ENCODE measurements at places on chromosomes 2 and 18. TPM values are rescaled to one million over a fixed set of nuclear protein-coding genes. Genes with fewer than 3 reads are reported as not detected.

GRCh38 chr2:29583548-29584156 is 337.7 kb downstream of the ALK start:
- H3K4me1 ChIP-seq: no peaks in the 10 kb centered on the region
- H3K27ac ChIP-seq: no peak overlapping the region
- DNase-seq: no peak
- H3K4me3 ChIP-seq: no peak overlapping the region
- H3K36me3 ChIP-seq: no peaks in the 10 kb centered on the region

GRCh38 chr2:48092846-48093803 is 186.8 kb upstream of the FBXO11 start:
- no peaks in the 10 kb centered on the region for H3K27me3 ChIP-seq
- no peak overlapping the region for H3K4me3 ChIP-seq
- no peak overlapping the region for H3K27ac ChIP-seq
- no peak for DNase-seq
- no peaks in the 10 kb centered on the region for H3K36me3 ChIP-seq

- H3K4me3 ChIP-seq: peak overlapping the region; percentile 17
- no peaks in the 10 kb centered on the region for H3K27me3 ChIP-seq
- H3K36me3 ChIP-seq: no peaks in the 10 kb centered on the region
Observed at GRCh38 chr2:168912901-168913369, 11.8 kb downstream of the G6PC2 start.

- H3K27me3 ChIP-seq: no peaks in the 10 kb centered on the region
- H3K36me3 ChIP-seq: peaks cover 39% of the 10 kb centered on the region
- H3K4me1 ChIP-seq: no peaks in the 10 kb centered on the region
- H3K27ac ChIP-seq: no peak overlapping the region
- H3K4me3 ChIP-seq: no peak overlapping the region
Observed at GRCh38 chr2:175955136-175955535, 46.9 kb downstream of the LNPK start.

DNA sequence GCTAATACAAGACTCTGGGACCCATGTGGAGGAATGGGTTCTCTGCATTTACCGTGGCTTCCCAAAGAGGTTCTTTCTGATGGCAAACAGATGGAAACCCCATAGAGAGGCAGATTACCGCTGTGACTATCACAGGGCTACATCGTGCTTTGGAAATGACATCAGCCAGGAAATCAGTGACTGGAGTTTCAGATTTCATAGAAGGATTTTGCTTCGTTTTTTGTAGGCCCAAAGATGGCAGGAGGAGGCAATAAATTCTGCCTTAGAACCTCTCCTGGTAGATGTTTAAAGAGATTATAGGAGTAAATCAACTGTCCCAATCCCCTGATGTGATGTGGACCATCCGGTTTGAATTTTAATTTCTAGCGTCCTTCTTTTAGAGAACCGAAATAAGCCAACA is 214.1 kb downstream of the AGPS start:
- H3K36me3 ChIP-seq: no peaks in the 10 kb centered on the region
- no peak overlapping the region for H3K27ac ChIP-seq
- no peaks in the 10 kb centered on the region for H3K27me3 ChIP-seq
- no peak overlapping the region for H3K4me3 ChIP-seq

DNA sequence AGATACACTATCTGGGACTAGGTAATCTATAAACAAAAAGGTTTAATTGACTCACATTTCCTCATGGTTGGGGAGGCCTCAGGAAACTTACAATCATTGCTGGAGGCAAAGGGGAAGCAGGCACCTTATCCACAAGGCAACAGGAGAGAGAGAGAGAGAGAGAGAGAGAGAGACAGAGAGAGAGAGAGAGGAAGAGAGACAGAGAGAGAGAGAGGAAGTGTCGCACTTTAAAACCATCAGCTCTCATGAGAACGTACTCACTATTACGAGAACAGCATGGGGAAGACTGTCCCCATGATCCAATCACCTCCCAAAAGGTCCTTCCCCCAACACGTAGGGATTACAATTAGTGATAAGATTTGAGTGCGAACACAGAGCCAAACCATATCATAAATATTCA is 253.5 kb upstream of the TRIB2 start:
- H3K36me3 ChIP-seq: no peaks in the 10 kb centered on the region
- DNase-seq: no peak
- H3K4me3 ChIP-seq: no peak overlapping the region
- no peaks in the 10 kb centered on the region for H3K4me1 ChIP-seq
- H3K27ac ChIP-seq: no peak overlapping the region

- no peak overlapping the region for H3K27ac ChIP-seq
- no peaks in the 10 kb centered on the region for H3K27me3 ChIP-seq
- DNase-seq: no peak
- H3K4me3 ChIP-seq: no peak overlapping the region
Observed at GRCh38 chr2:135745545-135745944, 3.9 kb downstream of the UBXN4 start.

- no peak for DNase-seq
- no peak overlapping the region for H3K4me3 ChIP-seq
- no peaks in the 10 kb centered on the region for H3K27me3 ChIP-seq
- no peaks in the 10 kb centered on the region for H3K36me3 ChIP-seq
- no peaks in the 10 kb centered on the region for H3K4me1 ChIP-seq
Observed at GRCh38 chr2:132400169-132400900, 16.3 kb upstream of the GPR39 start.

- no peaks in the 10 kb centered on the region for H3K36me3 ChIP-seq
- no peak for DNase-seq
- peak overlapping the region; percentile 18 for H3K27ac ChIP-seq
- no peaks in the 10 kb centered on the region for H3K27me3 ChIP-seq
- peaks cover 75% of the 10 kb centered on the region for H3K4me1 ChIP-seq
Observed at GRCh38 chr2:46985512-46985911, 69.9 kb upstream of the MCFD2 start.

GRCh38 chr2:231184319-231184718 is 14.1 kb upstream of the ARMC9 start:
- H3K4me1 ChIP-seq: no peaks in the 10 kb centered on the region
- H3K27me3 ChIP-seq: no peaks in the 10 kb centered on the region
- no peak overlapping the region for H3K27ac ChIP-seq
- no peak for DNase-seq

- H3K36me3 ChIP-seq: no peaks in the 10 kb centered on the region
- no peaks in the 10 kb centered on the region for H3K4me1 ChIP-seq
- no peak overlapping the region for H3K27ac ChIP-seq
- no peaks in the 10 kb centered on the region for H3K27me3 ChIP-seq
- no peak for DNase-seq
Observed at GRCh38 chr2:133812826-133813617, 244.8 kb upstream of the NCKAP5 start.

GRCh38 chr2:15570104-15570503 is 9.0 kb upstream of the NBAS start:
- no peaks in the 10 kb centered on the region for H3K36me3 ChIP-seq
- no peak overlapping the region for H3K4me3 ChIP-seq
- no peaks in the 10 kb centered on the region for H3K4me1 ChIP-seq
- no peaks in the 10 kb centered on the region for H3K27me3 ChIP-seq
- no peak for DNase-seq

GRCh38 chr2:218982586-218983262 is 2.3 kb downstream of the FEV start:
- H3K27ac ChIP-seq: no peak overlapping the region
- no peak overlapping the region for H3K4me3 ChIP-seq
- DNase-seq: no peak
- H3K27me3 ChIP-seq: peaks cover 97% of the 10 kb centered on the region
- H3K36me3 ChIP-seq: no peaks in the 10 kb centered on the region
- H3K4me1 ChIP-seq: no peaks in the 10 kb centered on the region

DNA sequence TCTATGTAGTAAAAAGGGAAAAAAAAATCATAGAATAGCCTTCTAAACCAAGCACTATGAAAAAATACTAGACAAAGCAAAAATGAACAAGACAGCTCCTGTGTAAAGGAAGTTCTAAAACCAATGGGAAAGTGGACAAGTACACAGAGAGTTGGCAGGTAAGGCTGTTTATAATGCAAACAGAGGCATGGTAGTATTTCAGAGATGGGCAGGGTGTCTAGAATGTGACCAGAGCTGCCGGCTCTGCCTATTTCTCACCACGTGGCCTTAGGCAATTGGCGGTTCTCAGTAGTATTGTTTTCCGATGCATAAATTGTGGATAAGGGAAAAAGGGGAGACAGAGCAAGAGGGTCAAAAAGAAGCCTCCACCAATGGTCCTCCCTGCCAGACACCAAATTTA is 173.6 kb downstream of the ANKRD30B start:
- H3K4me1 ChIP-seq: peaks cover 9% of the 10 kb centered on the region
- no peaks in the 10 kb centered on the region for H3K27me3 ChIP-seq
- DNase-seq: no peak
- no peak overlapping the region for H3K27ac ChIP-seq
- no peak overlapping the region for H3K4me3 ChIP-seq

GRCh38 chr18:79068341-79068936 is 755 bp upstream of the ATP9B start:
- peaks cover 6% of the 10 kb centered on the region for H3K4me1 ChIP-seq
- H3K36me3 ChIP-seq: peaks cover 10% of the 10 kb centered on the region
- no peaks in the 10 kb centered on the region for H3K27me3 ChIP-seq
- peak overlapping the region; percentile 100 for H3K4me3 ChIP-seq
- peak; percentile 18 for DNase-seq

DNA sequence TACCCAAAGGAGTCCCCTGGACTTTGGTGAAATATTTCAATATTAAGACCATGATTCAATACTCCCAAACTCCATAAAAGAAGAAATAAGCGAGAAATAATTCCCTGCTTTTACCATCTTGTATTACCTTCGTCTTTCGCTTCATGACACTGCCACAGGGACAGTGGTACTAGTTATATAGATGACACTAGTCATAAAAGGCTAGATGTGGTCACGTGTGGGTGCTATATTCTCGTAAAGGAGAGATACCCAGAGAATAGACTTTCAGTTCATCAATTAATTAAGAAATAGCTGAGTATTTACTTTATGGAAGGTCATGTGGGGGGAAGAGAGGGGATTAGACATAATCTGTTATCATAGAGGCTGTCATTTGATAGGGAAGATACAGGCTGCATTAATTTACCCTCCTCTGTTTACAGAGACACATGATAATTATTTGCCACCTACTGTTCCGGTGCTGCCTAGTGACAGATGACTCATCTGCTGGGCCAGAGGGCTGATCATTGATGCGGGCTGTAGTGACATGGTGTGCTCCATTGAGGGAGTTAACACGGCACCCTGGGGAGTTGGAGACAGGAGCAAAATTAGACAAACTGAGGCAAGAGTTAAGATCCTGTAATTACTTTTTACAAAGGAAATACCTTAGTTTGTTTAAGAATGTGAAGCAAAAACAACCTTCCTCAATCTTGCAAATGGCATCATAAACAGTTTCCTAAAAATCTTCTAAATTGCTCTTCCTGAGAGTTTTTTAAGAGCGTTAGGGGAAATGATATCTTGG is 78.2 kb upstream of the ITGB6 start:
- no peak overlapping the region for H3K4me3 ChIP-seq
- no peaks in the 10 kb centered on the region for H3K27me3 ChIP-seq
- H3K4me1 ChIP-seq: peaks cover 38% of the 10 kb centered on the region

GRCh38 chr2:217412277-217412676 is 552.4 kb upstream of the TNP1 start:
- DNase-seq: no peak
- H3K4me1 ChIP-seq: peaks cover 10% of the 10 kb centered on the region
- H3K27ac ChIP-seq: peak overlapping the region; percentile 73
- no peaks in the 10 kb centered on the region for H3K36me3 ChIP-seq
- no peaks in the 10 kb centered on the region for H3K27me3 ChIP-seq

DNA sequence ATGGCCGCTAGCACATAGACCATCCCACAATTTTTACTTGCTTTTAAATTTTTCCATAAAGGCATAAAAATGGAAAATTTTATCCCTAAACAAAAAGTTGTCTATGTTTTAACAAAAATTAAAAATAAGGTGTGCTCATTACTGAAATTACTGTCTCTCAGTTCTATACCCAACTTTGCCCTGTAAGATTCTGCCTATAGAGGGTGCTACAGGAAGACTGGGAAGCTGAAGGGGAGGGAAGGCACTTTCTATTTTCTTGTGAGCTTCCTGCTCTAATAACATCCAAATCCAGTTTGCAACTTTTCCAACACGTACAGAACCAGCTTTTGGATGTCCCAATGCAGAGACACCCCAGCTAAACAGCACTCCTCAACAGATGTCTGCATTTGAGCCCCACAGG is 666.9 kb downstream of the PLCL1 start:
- H3K27ac ChIP-seq: no peak overlapping the region
- no peak for DNase-seq
- no peak overlapping the region for H3K4me3 ChIP-seq
- H3K4me1 ChIP-seq: no peaks in the 10 kb centered on the region
- no peaks in the 10 kb centered on the region for H3K27me3 ChIP-seq
- no peaks in the 10 kb centered on the region for H3K36me3 ChIP-seq

DNA sequence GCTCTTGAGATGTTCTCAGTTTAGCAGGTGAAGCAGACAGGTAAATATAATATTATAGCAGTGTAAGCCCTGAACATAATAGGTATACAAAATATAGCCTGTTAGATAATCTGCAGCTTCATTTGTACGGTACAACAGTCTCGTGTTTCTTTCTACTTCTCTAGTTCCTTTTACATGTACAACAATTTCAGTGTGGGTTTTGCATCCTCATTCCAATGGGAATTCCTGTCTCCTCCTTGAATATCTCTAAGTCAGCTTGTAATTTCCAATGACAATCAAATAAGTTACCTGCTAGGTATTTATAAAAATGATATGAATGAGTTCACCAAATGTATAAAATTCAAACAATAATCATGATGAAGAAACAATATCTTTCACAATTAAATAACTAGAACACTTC is 330.0 kb upstream of the RND3 start:
- DNase-seq: no peak
- no peaks in the 10 kb centered on the region for H3K4me1 ChIP-seq
- H3K27ac ChIP-seq: no peak overlapping the region
- H3K4me3 ChIP-seq: no peak overlapping the region
- H3K27me3 ChIP-seq: no peaks in the 10 kb centered on the region

DNA sequence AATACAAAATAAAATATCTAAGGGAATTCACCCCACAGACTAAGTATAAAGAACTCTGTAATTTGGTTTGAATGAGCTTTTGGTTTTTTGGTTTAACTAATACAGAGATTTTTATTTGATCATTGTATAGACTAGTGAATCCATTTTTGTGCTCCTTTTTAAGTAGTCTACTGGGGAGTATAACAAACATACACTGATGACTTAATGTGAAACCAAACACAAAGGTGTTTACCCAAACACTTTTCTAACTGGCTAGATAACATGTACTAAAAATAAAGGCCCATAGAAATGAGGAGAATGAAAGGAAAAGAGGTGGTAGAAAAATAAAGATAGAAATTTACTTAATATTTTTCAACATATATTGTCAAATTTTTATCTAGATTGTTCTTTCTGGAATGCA is 146.0 kb downstream of the NRXN1 start:
- H3K36me3 ChIP-seq: no peaks in the 10 kb centered on the region

MDH1B gene
- total RNA-seq: not detected

CD207 gene
- total RNA-seq: not detected

REG3A gene
- not detected for total RNA-seq

CEP76 gene
- total RNA-seq: 3.1 TPM

SLC9A4 gene
- not detected for total RNA-seq

NT5DC4 gene
- not detected for total RNA-seq

SOS1 gene
- 27.3 TPM for total RNA-seq
